Endothelial cell of umbilical vein (primary cell): ENCODE measurements at places on chromosomes 1 and 21.

- no peak for DNase-seq
Observed at GRCh38 chr21:29429218-29429617, 130.5 kb downstream of the BACH1 start.

DNA sequence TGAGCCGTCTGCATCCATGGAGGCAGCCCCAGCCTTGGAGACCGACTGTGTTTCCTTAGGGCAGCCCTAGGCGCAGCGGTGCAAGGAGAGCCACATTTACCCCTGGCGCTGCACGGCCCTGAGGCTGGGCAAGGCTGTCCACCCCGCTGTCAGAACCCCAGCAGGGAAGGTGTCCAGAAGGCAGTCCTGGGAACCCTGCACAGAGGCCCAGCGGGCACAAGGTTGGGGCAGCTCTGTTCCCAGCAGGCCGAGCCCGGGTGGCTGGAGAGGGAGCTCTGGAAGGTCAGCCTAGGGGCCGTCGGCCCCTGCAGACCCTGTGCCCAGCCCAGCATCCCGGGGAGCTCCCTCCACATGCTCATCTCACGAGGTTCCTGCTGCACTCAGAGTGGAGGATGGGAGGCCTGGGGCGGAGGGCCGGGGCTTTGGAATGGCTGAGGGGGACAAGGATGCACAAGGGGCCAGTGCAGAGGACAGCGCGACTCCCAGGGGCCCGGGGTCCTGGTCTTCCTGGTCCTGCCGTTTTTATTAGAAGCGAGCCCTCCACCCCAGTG, 19.9 kb upstream of the SAMD11 start:
- no peak for DNase-seq

GRCh38 chr1:25083481-25084345, 148.6 kb downstream of the SYF2 start:
- no peak for DNase-seq

GRCh38 chr1:25046194-25046532, 116.1 kb upstream of the RUNX3 start:
- DNase-seq = no peak

- DNase-seq = no peak
Observed at GRCh38 chr21:25806060-25806459, 71.3 kb downstream of the GABPA start.
